PC-9 (cell line): ENCODE measurements at places on chromosomes 7 and 10.

DNA sequence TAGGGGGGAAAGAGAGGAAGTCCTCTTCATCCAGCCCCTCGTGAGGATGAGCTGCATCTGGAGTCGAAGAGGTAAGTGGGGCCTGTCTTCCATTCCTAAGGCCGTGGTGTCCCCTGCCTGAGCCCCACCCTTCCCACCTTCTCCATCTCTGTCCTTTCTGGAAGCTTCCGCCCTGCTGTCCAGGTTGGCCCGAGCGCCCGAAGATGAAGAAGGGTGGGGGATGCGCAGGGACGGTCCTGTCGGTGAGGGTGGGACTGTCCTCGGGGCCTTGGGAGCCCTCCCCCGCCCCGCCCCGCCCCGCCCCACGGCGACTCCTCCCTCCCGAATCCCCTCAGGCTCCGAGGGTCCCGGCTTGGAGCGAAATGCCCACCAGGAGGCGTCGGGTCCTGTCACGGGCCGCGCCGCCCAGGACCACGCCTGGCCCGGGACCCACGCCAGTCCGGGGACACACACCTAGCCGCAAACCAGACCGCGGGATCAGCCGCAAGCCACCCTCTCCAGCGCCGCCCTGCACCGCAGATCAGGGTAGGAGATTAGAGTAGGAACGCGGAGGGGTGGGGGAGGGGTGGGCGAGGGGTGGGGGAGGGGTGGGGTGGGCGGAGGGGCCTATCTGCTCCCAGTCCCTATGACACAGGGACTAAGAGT lies 15.3 kb downstream of the GPRIN2 start:
- peak; percentile 57 for DNase-seq

GRCh38 chr10:102735065-102735562 lies 8.6 kb upstream of the WBP1L start:
- no peak for DNase-seq

- no peak for DNase-seq
These were observed 629.7 kb downstream of the ACTR3B start for GRCh38 chr7:153389261-153389660.

DNA sequence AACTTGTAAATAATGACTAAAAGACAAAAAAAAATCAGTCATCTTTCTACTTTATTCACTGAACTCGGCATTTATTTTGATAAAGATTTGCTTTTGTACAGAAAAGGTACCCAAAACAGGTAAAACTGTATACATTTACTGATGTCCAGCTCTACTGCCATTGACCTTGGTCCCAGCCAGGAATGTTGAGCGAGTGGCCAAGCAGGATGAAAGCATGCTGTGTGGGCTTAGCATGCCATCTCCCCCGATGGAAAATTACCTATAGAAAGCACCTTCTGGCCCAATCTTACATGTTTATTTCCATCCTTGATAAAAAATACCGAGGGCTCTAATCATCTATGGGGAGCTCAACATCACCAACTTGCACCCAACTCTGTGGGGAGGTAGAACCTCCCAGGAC lies 6.8 kb downstream of the PARD3 start:
- no peak for DNase-seq

DNA sequence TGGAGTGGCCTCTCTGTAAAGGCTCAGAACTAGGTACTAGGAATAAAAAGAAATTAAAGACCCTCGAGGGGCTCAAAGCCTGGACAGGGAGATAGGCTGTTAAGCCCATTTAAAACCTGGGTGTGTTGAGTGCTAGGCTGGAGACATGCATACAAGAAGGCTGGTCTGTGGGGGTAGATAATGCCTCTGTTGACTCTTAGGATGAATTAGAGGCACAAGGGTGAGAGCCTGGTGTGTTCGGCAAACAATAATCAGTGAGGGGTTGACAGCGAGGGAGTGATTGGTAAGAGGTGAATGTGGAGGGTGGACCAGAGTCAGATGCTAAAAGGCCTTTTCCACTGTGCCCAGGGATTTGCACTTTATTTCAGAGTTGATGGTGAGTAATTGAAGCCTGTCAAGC lies 12.7 kb downstream of the GSTO2 start:
- no peak for DNase-seq

DNA sequence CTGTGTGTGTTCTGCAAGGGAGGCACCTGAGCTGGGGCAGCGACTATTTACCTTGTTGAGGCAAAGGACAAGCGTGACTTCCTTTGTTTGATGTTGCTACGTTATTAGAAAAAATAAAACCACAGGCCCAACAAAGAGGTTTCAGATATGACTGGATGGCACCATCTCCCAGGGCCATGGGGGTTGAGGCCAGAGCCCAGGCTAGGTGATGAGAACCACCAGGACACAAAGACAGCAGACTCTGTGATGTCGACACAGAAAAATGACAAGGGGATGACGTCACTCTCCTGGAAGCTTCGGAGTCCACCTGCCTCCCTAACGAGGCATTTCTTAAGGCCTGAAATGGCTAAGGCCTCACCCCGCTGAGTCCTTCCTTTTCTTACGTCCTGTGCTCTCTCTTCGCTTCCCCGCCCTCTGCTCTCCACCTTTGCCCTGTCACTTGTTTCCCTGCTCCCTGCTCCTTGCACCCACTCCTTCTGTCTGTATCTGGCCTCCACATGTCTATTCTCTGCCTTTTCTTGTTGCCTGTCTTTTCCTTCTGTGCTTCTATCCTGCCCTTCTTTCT lies 83.0 kb upstream of the ADRB1 start:
- peak; percentile 62 for DNase-seq

DNA sequence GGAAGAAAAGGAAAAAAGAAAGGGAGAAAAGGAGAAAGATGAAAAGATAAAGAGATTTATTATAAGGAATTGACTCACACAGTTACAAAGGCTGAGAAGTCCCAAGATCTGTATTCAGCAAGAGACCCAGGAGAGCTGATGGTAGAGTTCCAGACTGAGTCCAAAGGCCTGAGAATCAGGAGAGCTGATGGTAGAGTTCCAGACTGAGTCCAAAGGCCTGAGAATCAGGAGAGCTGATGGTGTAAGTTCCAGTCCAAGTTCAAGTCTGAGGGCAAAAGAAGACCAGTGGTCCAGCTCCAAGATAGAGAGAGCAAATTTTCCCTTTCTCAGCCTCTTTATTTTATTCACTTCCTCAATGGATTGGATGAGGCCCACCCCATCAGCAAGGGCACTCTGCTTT lies 97.3 kb upstream of the AOAH start:
- DNase-seq, result no peak

DNA sequence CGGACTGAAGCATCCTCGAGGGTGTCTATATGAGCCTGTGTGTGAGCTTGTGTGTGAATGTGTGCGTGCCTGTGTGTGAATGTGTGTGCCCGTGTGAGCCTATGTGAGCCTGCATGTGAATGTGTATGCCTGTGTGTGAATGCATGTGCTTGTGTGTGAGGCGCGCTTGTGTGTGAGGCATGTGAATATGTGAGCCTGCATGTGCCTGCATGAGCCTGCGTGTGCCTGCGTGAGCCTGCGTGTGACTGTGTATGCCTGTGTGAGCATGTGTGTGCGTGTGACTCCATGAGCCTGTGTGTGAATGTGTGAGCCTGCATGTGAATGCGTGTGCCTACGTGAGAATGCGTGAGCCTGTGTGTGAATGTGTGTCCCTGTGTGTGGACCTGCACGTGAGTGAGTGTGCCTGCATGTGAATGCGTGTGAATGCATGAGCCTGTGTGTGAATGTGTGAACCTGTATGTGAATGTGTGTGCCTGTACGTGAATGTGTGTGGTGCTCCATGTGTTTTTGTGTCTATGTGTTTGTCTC lies 33.4 kb downstream of the PDGFA start:
- no peak for DNase-seq
